ENCODE measurements at places on chromosomes 1 and 21.

DNA sequence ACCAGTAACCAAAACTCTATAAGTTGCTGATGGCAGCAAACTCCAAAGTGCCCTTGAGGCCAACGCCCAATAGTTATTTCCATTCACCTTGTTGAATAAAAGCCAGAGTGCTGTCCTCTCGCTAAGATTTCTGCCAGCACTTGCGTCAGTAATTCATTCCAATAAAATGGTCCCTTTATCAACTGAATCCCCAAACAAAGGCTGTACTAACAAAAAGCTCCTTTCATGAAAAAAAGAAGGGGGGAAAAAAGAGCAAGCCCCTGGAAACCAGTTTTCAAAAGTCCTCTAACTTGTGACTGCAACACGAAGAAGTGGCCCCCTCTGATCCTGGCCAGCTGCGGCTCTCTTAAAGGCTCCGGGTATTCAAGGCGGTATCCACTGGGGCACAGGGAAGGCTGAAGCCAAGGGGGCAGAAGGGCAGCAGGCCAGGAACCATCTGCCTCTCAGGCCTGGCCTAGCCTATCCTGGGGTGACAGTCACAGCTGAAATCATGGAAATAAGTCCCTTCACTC lies 55.8 kb upstream of the ZNF326 start:
- no peak for DNase-seq

- DNase-seq: no peak
These were observed 48.9 kb upstream of the PTGFR start for GRCh38 chr1:78441921-78442320.

- DNase-seq: no peak
These were observed 22.0 kb downstream of the TSPAN2 start for GRCh38 chr1:115067161-115067859.

DNA sequence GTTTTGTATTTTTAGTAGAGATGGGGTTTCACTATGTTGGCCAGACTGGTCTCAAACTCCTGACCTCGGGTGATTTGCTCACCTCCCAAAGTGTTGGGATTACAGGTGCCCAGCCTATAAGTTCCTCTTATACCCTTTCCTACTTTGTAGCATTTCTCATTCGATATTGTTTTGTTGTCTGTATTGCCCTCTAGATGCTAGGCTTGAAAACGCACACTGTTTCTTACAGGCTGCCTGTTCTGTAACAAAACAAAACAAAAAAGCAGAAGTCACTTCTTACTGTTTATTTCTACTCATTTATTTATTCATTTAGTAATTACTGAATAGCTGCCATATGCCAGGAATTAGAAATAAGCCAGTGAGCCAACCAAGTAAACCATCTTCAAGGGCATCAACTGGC lies 136.9 kb upstream of the BMP8A start:
- no peak for DNase-seq

GRCh38 chr1:85033221-85033620 lies 15.1 kb downstream of the MCOLN3 start:
- no peak for DNase-seq

Measured in stimulated activated CD8-positive, alpha-beta memory T cell treated with anti-CD3 and anti-CD28 coated beads, Interleukin-4, amount 100 ng/mL, for 1 hour (primary cell).